ENCODE measurements at places on chromosomes 3 and 15.

DNA sequence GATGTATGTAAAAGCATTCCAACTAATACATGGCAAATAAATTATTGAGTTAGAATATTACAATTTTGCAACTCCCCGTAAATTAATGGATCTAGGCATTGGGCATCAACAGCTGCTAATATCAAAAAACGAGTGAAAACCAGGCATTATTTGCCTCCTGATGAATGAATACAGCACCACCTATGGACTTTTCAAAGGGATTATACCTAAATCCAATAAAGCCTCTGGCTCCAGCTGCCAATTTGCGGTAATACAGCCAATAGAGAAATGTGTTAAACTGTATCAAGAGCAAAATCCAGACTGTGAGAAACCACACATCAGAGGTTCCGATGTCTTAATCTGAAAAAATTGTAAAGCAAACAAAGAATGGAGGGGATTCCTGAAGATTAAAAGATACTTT, 16.3 kb upstream of the A4GNT start:
- no peak for DNase-seq

- no peak for DNase-seq
These were observed 34.8 kb upstream of the RPL32 start for GRCh38 chr3:12875857-12876836.

DNA sequence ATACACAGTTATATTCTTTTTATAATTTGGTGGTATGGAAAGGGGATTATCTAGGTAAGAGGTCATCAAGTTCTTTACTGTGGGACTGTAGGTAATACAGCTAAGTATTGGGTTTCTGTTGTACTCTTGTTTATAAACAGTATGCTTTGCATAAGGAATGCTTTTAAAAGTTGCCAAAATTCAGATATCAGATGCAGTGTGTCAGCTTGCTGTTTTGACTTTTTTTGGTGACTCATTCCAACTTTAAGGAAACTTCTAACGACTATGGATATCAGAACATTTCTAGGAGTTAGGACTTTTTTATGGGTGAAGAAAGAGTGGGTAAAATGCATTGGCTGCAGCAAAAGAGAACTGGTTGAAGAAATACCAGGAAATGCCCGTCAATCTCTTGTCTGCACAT, 2.8 kb downstream of the SCAANT1 start:
- no peak for DNase-seq

- DNase-seq: no peak
These were observed 15.9 kb upstream of the SKOR1 start for GRCh38 chr15:67809441-67809840.

GRCh38 chr15:78454992-78455391, 17.0 kb downstream of the IREB2 start:
- no peak for DNase-seq

DNA sequence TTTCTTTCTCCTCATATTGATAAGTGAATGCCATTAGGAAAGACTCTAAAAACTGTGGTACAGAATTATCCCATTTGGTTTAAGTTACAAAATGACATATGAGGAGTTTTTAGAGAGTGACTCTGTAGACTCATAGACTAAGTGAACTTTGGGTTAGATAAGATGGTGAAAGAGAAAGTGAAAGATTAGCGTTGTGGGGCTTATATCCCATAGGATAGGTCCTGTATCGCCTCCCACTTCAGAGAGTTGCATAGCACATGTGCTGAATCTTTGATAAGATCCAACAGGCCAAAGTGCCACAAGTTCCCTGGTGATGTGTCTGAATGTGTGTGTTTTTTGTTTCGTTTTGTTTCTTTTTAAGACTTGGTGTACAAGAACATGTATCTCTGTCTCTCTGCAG, 666.9 kb downstream of the MECOM start:
- DNase-seq: no peak

GRCh38 chr15:82945326-82945725, 7.2 kb downstream of the HOMER2 start:
- DNase-seq: no peak

DNA sequence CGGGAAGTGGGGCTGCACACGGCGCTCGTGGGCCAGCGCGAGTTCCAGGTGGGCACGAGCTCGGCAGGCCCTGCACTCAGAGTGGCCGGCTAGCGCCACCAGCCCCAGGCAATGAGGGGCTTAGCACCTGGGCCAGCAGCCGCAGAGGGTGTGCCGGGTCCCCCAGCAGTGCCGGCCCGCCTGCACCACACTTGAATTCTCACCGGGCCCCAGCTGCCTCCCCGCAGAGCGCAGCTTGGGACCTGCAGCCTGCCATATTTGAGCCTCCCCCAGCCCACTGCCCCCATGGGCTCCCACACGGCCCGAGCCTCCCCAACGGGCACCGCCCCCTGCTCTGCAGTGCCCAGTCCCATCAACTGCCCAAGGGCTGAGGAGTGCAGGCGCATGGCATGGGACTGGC, 87.5 kb downstream of the CHCHD4 start:
- no peak for DNase-seq

DNA sequence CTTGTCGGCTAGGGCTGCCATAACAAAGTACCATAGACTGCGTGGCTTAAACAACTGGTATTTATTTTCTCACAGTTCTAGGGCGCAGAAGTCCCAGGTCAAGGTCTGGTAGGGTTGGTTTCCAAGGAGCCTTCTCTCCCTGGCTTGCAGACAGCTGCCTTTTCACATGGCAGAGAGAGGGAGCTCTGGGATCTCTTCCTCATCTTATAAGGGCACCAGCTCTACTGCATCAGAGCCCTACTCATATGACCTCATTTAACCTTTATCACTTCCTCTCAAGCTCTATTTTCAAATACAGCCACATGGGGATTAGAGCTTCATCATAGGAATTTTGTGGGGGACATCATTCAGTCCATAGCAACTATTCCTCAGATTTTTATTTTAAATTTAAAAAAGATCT, 17.6 kb upstream of the PAQR9 start:
- no peak for DNase-seq

DNA sequence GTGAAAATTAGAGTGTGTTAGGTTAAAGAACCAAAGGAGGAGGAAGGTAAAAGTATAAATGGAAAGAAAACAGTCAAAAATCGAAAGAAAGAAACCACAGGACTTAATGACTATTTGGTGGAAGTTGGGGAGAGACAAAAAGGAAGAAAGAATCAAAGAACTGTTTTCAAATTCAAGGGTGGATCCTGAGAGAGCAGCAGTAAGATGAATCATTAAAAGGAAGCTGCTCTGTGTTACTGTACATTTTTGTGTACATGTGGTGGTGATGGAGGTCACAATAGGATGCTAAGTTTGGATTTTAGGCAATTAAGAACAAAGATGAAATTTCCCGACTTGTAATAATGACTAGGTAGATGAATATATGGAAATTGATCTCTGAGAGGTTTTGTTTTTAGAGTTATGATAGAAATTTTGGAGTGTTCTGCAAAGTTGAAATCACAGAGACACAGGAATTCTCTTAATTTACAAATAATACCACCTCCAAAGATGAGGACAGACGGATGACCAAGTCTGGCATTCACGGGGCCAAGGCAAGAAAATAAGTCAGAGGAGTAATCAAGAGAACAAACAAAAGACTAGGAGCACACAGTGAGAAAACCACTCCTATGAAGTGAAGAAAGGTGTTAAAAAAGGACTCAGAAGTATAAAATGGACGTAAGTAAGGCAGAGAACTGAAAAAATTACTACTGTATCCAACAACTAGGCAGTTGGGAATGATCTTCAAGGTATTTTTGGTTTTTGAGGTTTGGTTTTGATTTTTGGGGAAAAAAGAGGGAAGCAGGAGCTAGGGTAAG, 7.1 kb downstream of the DHX36 start:
- DNase-seq: no peak

DNA sequence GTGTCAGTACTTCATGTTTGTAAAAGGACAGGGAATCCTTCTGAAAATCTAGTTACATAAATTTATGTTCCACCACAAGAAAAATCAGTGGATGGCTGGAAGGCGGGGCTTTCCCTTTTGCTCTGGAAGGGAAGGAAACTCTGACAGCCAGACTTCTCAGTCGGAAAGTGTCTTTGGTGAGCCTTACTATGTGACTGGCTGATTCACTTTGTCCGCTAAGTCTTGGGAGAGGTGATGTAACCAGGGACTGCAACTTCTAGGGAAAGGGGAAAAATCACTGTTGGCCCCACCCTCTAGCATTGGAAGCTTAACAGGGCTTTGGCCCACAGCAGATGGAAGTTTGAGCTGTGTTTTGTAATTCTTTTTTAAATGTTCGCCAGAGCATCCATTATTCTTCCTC, 281.4 kb upstream of the CTDSPL start:
- no peak for DNase-seq

All from coronary artery (tissue), 2 donors.